CD4-positive, alpha-beta T cell treated with Interleukin-21 for 1 hour (primary cell): ENCODE measurements at places on chromosomes 6 and 20.

- DNase-seq, result no peak
These were observed 28.0 kb upstream of the ZNF217 start for GRCh38 chr20:53621482-53622246.

DNA sequence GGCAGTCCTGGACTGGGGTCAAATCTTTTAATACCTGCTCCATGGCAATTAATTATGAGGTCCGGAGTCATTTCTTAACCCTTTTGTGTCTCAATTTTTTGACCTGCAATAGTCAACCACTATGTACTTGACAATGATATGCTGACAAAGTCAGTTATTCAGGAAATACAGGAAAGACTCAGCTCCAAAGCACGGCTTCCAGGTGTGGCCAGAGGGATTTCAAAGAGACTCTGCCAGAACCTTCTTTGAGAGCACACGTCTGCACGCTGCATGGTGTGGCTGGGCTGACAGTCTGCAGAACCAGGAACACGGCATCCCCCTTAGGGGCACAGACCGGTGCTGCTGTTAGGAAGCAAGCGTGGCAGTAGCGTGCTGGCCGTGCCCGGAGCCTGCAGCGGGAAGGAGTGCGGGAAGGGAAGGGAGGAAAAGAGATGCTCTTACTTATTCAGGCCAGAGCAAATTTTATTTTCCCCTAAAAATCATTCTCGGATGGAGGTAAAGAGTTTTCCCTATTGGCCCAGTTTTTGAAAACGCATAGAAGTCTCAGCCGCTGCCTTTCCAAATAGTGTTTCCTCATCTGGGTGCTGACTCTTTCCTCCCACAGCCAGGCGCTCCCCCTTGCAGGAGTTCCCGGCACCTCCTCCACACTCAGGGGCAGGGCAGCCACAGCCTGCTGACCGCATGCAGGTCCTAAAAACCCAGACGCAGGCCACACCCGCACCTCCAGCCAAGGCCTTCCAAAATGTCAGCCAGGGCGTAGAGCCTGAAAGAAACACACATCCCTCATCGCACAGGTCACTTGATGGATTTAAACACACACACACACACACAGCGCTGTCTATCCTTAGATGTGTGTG lies 187.4 kb upstream of the SNX9 start:
- DNase-seq, result no peak

DNA sequence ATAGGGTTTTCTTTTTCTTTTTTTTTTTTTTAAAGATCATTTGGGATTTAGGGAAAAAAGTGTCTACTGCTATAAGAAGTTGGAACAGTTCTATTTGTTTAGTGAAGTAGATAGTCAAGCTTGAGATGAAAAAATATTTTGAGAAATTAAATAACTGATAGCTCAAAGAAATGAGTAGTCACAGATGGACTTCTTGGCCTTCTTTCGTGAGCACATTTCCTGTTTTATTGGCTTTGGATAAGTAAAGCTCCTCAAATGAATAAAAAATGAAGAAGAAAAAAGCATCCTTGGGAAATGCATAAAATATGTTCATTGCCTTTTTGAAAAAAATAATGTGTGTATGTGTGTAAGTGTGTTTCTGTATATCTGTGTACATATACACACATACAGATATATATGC lies 515.9 kb downstream of the GRIK2 start:
- DNase-seq, result no peak

DNA sequence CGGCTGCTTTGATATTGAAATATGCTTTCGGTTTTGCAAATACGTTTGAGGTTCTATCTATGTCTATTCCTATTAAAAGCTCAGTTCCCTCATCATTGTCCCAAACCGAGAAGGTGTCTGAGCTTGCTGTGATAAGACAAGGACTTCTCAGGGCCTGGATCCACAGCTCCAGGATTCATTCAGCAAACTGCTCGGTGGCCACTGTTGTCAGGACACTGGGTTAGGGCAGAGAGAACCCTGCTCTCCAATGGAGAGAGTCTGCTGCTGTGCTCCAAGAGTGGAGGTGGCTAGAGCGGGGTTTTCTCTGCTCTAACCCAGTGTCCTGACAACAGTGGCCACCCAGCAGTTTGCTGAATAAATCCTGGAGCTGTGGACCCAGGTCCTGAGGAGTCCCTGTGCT lies 198.5 kb downstream of the CDH4 start:
- no peak for DNase-seq

DNA sequence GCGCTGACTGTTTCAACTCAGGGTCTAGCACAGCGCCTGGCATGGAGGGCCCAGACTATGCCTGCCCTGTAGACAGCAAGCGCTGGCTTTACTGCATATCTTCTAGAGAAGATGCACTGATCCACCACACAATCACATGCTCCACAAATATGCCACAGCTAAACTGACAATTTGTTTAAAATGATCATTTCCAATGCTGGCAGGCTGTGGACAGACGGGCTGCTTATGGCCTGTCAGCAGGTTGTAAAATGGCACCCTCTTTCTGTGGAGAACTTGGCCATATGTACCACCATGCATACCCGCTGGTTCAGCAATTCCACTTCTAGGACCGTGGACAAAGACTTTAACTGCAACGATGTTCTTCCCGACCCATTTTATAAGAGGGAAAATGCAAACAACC lies 40.8 kb downstream of the STAU1 start:
- no peak for DNase-seq

GRCh38 chr20:3612795-3613572 lies 50.2 kb downstream of the GFRA4 start:
- no peak for DNase-seq

GRCh38 chr6:158185729-158186456 lies 17.7 kb downstream of the GTF2H5 start:
- DNase-seq, result no peak

DNA sequence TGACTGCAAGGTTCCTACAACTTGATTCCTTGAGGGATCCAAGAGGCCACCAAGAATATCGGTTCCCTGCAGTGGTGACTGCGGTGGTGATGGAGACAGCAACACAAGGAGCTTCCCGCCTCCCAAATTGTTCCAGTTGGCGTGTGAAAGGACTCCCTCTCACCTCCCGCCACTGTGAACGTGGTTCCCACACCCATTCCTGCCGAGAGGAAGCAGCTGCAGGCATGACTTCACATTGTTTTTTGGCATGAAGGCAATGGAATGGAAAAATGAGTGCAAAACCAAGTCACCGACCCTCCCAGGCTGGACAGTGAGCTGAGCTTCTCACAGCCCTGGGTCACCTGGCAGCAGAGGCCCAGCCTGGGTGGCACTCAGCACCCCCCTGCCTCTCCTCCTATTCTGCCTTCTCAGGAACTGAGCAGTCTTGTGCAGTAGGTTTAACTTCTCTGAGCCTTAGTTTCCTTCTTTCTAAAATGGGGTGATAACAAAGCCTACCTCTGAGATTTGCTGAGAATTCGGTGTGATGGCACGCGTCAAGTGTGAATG lies 75.0 kb downstream of the CNKSR3 start:
- no peak for DNase-seq

DNA sequence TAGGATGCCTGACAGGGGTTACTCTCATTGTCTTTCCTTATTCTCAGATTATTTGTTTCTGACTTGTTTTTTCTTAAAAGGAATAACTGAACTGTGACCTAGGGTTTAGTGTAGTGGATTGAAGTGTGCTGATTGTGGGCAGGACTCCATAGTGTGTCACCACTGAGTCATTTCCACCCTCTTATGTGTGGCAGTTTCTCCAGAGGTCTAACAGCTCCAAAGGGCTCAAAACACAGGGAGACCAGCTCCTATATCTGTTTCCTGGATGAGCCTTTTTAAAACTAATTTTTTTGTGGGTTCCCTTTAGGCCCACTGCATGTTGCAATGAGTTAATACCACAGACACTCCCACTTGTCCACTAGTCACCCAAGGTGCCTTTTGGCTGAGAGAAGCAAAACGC lies 951.1 kb upstream of the ADGRB3 start:
- no peak for DNase-seq

DNA sequence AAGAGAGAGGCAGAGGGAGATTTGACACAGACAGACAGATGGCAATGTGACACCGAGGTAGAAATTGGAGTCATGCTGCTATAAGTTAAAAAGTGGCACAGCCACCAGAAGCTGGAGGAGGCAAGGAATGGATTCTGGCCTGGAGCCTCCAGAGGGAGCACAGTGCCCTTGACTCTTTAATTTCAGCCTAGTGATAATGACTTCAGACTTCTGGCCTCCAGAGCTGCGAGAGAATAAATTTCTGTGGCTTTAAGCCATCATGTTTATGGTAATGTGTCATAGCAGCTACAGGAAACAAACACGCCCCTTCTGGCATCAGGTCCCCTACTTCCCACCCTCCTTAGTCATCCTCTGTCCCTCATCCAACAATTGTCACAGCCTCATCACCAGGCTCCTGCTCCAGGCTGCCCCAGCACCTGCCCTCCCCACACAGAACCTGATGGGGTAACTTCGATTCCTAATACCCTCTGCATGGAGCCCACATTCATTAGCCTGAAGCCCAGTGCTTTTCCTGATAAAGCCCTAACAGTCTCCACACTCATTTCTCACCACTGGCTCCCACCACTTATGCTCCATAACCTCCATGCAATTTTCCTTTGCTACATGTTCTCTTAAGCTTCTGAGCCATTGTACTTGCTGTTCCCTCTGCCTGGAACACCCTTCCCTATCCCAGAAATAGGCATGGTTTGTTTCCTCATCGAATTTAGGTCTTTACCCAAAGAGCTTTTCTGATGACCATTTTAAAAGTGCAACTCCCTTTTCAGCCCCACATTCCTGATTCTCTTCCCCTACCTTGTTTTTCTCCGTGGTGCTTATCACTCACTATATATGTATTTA lies 69.7 kb upstream of the TOX2 start:
- DNase-seq, result no peak

DNA sequence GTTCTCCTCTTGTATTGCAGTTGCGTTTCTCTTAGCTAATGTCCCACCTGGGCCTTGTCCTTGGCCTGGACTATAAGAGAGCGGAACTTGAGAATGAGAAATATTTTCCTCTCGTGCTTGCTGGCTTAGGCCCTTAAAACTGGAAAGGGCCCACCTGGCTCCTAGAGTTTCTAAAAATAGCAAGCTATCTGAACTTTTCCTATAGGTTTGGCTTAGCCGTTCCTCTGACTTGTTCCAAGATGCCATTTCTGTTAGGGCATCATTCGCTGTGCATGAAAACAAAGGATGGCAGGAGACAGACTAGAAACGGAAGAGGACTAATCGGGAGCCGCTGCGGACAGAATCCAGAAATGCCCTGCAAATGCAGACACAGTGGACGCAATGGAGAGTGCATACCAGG lies 4.5 kb downstream of the RIPOR3 start:
- no peak for DNase-seq

GRCh38 chr6:141056945-141057625 lies 1075.6 kb upstream of the GJE1 start:
- no peak for DNase-seq

DNA sequence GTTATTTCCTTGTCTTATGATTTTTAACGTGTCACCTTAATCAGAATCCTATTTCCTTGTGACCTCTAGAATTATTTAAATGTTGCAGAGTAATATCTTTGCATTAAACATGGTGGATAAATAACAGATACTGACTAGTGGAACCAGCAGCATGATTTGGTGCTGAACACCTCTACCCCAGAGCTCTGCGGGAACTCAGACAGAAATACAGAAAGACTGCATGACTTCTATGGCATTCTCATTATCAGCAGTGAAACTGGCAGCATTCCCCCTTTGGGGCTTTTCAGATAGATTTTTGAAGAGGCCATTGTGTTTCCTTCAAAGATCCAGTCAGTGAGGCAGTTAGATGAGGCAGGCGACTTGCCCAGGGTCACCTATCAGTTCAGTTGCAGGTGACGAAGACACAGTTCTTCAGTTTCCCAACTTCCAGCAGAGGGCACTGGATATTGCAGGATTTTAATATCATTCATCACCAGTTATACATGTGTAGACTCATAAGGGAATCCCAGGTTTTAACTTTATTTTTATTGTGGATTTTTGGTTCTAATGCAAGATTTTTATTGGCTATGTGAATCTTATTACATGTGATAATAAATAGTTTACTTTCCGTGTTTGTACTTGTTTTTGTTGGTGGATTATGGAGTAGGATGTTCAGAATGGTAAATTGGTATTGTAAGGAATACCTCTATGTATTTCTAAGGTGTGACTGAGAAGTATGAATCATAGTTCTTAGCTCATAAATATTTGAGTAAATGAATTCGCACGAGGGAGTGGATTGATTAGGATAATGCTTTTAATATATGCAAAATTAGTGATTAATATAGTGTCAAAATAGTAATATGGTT lies 81.3 kb downstream of the AFDN start:
- no peak for DNase-seq

DNA sequence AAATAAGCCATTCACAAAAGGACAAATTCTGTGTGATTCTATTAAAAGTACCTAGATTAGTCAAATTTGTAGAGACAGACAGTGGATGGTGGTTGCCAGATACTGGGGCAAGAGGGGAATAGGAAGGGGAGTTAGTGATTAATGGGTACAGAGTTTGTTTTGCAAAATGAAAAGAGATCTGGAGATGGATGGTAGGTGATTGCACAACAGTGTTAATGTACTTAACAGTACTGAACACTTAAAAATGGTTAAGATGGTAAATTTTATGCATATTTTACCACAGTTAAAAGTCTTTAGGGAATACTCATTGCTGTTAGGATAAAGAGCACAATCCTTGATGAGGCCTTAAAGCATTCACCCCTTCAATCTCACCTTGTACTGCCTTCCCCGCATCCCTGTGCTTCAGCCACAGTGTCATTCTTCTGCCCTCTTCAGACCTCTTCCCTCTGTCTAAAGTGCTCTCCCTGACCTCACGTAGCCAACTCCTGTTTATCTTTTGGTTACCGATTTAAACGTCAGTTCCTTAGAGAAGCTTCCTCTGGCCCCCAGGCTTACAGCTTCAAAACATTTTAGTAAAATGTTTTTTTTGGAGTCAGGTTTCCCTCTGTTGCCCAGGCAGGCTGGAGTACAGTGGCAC lies 11.8 kb downstream of the PSMF1 start:
- no peak for DNase-seq

DNA sequence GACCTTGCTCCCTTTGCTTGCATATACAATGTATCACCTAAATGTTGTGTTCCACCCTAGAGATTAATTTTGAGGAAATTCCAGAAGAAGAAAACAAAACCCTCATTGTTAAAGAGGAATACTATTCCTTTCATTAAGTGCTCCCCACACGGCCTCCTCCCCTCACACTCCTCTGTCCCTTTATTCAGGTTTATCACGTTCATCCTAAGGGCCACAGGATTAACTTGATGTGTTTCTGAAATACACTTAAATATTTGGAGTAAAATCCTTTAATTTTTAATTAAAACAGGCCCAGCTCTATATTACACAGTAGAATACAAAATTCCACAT lies 89.4 kb upstream of the MRPS10 start:
- DNase-seq, result no peak

DNA sequence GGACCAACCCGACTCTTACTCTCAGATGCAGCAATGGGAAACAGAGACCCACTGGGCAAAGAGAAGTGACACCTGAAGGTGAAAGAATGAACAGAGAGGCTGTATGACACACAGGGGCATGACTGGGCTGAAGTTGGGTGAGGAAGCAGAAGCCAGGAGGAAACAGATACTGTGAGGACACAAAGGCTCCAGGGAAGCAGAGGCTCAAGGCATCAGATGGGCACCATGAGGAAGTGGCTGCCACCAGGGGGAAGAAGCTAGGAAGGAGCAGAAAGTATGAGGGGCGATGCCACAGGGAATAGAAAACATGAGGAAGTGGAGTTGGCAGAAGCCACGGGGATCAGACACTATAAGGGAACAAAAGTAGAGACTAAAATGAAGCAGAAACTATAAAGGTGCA lies 30.9 kb upstream of the OCSTAMP start:
- no peak for DNase-seq

GRCh38 chr6:145587334-145587733 lies 148.0 kb downstream of the EPM2A start:
- DNase-seq, result no peak
